HFFc6 (cell line): ENCODE measurements at places on chromosomes 6 and 20. TPM values are rescaled to one million over a fixed set of nuclear protein-coding genes. Genes with fewer than 3 reads are reported as not detected.

DNA sequence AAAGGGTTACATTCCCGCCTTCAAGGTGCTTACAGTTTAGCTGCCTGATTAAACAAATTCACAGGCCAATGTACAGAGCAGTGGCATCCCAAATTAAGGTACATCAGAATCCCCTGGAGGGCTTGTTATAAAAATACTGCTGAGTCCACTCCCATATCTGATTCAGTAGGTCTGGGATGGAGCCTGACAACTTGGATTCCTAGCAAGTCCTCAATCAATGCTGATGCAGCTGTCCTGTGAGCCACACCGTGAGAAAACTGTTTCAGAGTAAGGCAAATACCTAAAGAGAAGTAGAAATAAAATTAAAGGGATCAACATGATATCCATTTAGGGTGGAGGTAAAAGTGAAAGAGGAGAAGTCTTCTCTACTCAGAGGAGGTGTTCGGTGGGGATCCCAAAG, 16.5 kb downstream of the NHSL1 start:
- DNase-seq, result no peak

- DNase-seq, result no peak
These were observed 506.6 kb upstream of the NOX3 start for GRCh38 chr6:155962276-155962675.

- DNase-seq, result no peak
These were observed 363.8 kb upstream of the PTCHD4 start for GRCh38 chr6:48474830-48475229.

GRCh38 chr20:7760247-7761031, 179.8 kb downstream of the HAO1 start:
- DNase-seq, result no peak

GRCh38 chr6:36141091-36141490, 10.8 kb downstream of the MAPK13 start:
- no peak for DNase-seq

DNA sequence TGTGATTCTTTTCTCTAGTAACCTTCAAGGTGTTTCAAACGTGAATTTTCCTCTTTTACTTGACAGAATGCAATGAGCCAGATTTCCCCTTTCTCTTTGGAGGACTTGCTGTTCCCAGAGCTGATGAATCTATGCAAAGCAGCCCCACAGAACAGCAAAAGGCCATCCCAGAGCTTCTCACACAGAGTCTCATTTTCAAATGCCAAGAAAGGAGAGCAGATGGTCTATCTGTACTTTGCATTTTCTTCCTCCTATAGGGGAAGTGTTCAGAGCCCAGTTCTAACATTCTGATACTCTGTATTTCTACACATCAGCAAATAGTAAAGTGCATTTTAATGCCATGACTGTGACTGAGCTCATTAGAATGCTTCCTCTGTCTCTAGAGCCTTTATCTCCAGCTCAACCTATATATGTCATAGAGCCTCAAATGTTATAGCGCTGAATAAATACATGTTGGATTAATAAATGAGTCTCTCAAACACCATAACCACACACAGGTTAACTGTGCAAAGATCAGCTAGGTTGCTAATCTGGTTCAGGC, 81.8 kb upstream of the EYA4 start:
- DNase-seq, result no peak

DNA sequence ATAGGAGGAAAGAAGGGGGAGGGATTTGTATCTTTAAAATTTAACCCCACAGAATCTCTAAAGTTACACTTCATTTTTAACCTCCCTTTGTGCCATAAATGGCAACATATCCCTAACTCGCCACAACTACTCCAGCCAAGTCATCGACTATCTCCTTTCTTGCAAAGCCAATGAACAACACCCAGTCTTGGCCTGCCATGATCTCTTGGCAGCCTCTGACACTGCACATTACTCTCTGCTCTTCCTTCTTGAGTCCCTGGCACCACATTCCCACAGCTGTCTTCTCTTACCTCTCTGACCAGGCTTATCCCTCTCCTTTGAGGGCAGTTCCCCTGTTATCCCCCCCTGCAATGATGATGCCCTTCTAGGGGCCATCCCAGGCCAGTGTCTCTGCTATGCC, 42.5 kb downstream of the MBOAT1 start:
- DNase-seq, result no peak

- DNase-seq, result no peak
These were observed 25.9 kb downstream of the GLP1R start for GRCh38 chr6:39074486-39074885.

The SLC16A10 gene
- total RNA-seq, result not detected in 3 replicates

The SMIM28 gene
- not detected in 3 replicates for total RNA-seq

DNA sequence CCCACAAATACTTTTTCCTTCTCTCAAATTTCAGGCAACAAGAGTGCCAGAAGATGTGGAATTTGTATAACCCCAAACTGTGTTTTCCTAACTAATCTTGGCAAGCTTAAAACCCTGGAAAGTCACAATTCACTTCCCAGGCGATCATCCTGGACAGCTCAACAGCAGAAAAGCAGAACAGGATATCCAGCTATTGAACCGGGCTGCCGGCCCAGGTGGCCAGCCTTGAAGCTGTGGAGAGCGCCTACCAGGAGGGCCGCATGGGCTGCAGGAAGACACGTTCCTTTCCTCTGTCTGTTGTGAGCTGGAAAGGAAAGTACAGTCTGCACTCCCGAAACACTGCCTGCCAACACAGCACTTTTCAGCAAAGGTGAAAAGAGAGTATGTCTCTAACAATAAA, 719.7 kb upstream of the MARCKS start:
- no peak for DNase-seq

DNA sequence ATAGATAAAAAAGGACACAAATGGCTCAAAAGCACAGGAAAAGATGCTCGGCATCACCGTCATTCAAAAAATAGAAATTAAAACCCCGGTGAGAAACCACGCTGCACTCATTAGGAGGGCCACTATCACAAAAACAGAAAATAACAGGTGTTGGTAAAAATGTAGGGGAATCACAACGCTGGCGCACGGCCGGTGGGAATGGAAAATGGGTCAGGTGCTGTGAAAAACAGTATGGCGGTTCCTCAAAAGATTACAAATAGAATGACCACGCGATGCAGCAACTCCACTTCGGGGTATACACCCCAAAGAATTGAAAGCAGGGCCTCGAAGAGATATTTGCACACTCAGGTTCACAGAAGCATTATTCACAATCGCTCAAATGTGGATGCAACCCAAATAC, 28.3 kb downstream of the NPEPL1 start:
- DNase-seq, result no peak

DNA sequence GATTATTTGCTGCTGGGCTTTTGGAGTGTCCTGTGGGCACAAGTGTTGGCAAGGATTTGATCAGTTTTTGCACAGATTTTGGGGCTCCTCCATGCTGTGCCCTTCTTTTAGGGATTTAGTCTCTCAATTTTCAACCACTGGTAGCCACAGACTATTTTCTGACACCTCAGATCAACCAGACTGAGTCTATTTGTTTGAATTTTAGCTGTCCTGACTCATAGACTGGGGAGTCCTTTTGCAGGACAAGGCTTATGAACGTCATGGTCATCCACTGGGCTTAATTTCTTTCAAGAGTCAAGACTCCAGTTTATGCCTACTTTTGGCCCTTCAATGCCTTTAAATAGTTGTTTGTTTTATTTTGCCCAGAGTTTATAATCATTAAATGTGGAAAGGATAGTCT, 59.3 kb downstream of the BCKDHB start:
- no peak for DNase-seq
